Cardiac muscle cell (in vitro differentiated cells and primary cell): ENCODE measurements at places on chromosomes 1 and 21. TPM values are rescaled to one million over a fixed set of nuclear protein-coding genes. Genes with fewer than 3 reads are reported as not detected.

DNA sequence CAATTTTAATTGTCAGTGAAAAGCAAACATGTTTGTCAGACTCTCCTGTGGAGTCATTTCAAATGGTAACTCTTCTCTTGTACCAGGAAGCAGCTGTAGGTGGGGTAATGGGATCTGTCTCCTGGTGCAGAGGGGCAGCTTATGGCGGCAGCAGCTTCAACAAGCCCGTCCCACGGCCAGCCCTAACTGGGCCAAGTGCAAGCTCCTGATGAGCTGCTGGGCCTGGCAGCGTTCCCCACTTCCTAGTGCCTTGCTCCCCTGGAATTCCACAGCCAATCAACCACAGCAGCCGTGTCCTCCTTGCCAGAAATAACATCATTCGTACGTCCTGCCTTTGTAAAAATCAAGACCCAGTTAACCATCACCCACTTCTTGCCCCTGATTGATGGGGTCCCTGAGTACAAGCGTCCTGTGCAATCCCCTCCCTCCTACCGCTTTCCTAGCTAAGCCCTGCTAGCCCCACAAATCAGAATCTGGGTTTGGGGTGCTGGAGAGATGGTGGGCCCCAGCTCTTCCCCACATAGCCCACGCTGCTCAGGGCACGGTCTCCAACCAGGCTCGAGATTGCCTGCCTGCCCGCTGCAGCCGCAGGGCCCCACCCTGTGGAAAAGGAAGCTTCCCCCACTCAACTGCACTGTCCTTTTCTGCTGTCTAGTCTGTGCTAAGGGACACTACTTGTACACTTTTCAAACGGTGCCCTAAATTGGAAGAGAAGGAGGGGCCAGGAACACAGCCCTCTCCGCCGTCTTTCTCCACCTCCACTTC is 61.2 kb downstream of the TOR1AIP2 start:
- no peak overlapping the region for H3K27ac ChIP-seq
- no peak for DNase-seq
- no peaks in the 10 kb centered on the region for H3K4me1 ChIP-seq

GRCh38 chr1:156566436-156566835 is 5.9 kb downstream of the IQGAP3 start:
- no peak overlapping the region for H3K4me3 ChIP-seq
- no peak for DNase-seq
- no peak overlapping the region for H3K27ac ChIP-seq
- no peaks in the 10 kb centered on the region for H3K36me3 ChIP-seq
- H3K27me3 ChIP-seq, result no peaks in the 10 kb centered on the region
- no peaks in the 10 kb centered on the region for H3K4me1 ChIP-seq

DNA sequence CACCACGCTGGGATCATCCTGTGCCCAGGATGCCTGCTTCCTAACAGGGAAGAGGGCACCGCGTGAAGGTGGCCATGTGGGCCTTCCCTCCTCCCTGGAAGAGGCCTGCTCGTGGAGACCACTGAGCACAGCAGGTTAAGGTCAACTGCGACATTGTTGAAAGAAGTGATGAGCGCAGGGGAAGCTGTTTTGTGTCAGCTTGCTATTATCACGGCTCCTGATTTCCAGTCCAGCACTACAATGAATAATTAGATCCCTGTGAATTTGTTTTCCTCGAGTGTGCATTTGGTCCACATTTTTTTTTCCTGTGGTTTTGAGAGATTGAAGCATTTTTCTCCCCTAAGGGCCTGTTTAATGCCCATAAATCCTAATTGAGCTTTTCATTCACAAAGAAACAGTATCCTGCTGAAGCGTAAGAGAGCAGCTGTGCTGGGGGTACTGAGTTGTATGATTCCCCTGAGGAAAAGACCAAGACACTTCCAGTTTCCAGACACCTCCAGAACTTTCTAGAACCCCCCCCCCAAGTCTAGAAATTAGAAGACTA is 204.9 kb downstream of the KCNJ6 start:
- H3K36me3 ChIP-seq, result no peaks in the 10 kb centered on the region
- H3K4me3 ChIP-seq, result no peak overlapping the region
- DNase-seq, result no peak
- peak overlapping the region; percentile 75 for H3K27ac ChIP-seq

The SRM gene
- 48.6 and 62.8 TPM in 2 replicates for total RNA-seq

The NBPF4 gene
- total RNA-seq, result not detected in 2 replicates

DNA sequence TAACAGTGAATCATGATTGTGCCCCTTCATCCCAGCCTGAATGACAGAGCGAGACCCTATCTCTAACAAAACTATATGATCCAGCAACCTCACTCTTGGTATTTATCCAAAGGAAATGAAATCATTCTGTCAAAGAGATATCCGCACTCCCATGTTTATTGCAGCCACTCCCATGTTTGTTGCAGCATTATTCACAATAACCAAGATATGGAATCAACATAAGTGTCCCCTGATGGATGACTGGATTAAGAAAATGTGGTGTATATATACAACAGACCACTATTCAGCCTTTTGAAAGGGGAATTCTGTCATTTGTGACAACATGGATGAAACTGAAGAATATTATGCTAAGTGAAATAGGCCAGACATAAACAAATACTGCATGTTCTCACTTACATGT is 44.4 kb downstream of the TRMT1L start:
- no peaks in the 10 kb centered on the region for H3K27me3 ChIP-seq
- H3K27ac ChIP-seq, result no peak overlapping the region
- no peak overlapping the region for H3K4me3 ChIP-seq
- no peaks in the 10 kb centered on the region for H3K4me1 ChIP-seq
- peak; percentile 25 for DNase-seq

GRCh38 chr1:39954324-39954869 is 548 bp upstream of the MFSD2A start:
- no peaks in the 10 kb centered on the region for H3K36me3 ChIP-seq
- peak overlapping the region; percentile 24 for H3K4me3 ChIP-seq
- no peak for DNase-seq
- peaks cover 57% of the 10 kb centered on the region for H3K27me3 ChIP-seq
- no peaks in the 10 kb centered on the region for H3K4me1 ChIP-seq

The STUM gene
- 2.4 and 7.6 TPM in 2 replicates for total RNA-seq

The MROH9 gene
- total RNA-seq, result not detected in 2 replicates

- H3K27me3 ChIP-seq, result no peaks in the 10 kb centered on the region
- no peak overlapping the region for H3K27ac ChIP-seq
- no peaks in the 10 kb centered on the region for H3K4me1 ChIP-seq
- H3K4me3 ChIP-seq, result no peak overlapping the region
These were observed 421.9 kb downstream of the DISC1 start for GRCh38 chr1:232048481-232048880.

DNA sequence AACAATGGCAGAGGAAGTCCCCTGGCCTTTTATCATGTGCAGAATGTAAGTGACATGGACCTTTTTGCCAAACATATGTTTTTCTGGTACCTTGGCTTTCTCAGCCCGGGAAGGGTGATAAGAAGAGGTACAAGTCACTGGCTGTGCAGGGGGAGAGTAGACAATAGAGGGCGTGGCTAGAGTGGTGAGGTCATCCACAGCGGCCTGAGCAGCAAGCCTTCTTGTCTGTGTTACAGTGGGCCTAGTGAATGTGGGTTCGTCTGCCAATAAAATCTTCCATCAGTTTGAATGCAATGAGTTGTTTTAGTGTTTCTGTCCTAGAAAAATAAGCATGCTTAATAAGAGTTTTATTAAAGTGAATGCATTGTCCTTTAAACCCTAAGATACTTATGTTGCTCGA is 59.0 kb upstream of the PGD start:
- DNase-seq, result peak; percentile 88
- H3K36me3 ChIP-seq, result peaks cover 48% of the 10 kb centered on the region
- H3K4me1 ChIP-seq, result peaks cover 4% of the 10 kb centered on the region
- peak overlapping the region; percentile 9 for H3K27ac ChIP-seq
- no peaks in the 10 kb centered on the region for H3K27me3 ChIP-seq
- H3K4me3 ChIP-seq, result no peak overlapping the region

DNA sequence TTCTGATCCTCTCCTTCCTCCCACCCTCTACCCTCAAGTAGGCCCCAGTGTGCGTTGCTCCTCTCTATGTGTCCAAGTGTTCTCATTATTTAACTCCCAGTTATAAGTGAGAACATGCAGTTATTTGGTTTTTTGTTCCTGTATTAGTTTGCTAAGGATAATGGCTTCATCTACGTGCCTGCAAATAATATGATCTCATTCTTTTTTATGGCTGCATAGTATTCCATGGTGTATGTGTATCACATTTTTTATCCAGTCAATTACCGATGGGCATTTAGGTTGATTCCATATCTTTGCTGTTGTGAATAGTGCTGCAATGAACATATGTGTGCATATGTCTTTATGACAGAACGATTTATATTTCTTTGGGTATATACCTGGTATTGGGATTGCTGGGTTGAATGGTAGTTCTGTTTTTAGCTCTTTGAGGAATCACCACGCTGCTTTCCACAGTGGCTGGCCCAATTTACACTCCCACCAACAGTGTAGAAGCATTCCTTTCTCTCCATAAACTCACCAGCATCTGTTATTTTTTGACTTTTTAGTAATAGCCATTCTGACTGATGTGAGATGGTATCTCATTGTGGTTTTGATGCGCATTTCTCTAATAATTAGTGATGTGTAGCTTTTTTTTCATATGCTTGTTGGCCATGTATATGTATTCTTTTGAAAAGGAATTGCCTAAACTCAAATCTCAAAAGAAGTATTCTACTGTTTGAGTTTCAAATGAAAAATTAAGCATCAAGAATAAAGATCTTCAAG is 116.9 kb downstream of the ETS2 start:
- no peak overlapping the region for H3K27ac ChIP-seq
- DNase-seq, result no peak
- H3K4me3 ChIP-seq, result no peak overlapping the region

DNA sequence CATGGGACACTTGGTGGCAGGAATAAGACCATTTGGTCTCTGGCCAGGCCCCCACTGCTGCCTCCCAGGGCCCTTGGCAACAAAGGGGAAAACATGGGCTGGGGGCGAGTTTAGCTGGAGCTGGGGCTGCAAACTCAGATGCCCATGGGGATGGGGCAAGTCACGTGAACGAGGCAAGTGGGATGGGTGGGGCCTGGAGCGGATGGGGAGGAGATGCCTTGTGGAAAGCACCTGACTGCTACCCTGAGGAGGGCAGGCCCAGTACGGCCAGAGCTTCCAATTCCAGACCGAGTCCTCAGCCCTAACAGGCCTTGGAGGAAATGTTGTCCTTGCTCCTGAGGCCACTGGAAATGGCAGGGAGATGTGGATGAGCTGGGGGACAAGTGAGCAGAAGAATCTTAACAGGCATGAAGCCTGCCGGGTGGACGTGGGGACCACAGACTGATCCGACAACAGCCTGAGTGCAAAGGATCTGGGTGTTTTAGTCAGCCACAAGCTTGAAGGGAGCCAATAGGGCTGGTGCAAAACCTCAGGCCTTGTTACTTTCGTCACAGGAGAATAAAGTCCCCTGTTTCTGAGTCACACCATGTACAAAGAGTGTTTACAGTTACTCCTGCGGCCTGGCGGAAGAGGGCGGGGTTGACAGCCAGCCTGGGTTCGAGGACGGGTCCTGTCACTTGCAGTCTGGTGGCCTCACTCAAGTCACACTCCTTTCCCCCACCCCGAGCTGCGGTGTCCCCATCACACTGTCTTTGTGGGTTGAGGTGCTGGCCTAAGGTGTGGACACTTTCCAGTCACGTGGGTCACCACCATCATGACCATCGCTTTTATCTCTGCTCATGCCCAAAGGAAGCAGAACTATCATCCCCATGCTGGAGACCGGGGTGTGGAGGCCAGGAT is 19.1 kb downstream of the RUNX3 start:
- no peaks in the 10 kb centered on the region for H3K36me3 ChIP-seq
- H3K4me1 ChIP-seq, result peaks cover 6% of the 10 kb centered on the region
- H3K27me3 ChIP-seq, result no peaks in the 10 kb centered on the region
- H3K27ac ChIP-seq, result no peak overlapping the region
- no peak overlapping the region for H3K4me3 ChIP-seq

The MX2 gene
- total RNA-seq, result 2.3 TPM in 1 of 2 replicates, not detected in the other

The GJA8 gene
- not detected in 2 replicates for total RNA-seq

DNA sequence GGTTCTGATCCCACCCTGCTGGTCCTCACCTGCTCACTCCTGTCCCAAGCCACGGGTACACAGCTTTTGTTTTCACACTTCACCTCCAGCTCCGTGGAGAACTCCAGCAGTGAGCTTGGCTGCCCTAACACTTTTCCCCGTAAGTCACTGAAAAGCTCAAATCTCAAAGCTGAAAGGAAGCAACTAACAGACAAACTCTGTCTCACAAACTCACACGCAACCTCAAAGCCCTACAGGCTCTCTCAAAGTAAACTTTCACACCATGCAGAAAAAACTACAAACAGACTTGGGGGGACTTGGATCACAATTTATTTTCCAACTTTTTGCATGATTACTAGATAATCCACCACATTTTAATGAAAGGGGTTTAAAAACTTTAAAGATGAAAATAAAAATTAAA is 88.3 kb downstream of the AK5 start:
- no peaks in the 10 kb centered on the region for H3K27me3 ChIP-seq
- no peak overlapping the region for H3K27ac ChIP-seq
- no peaks in the 10 kb centered on the region for H3K4me1 ChIP-seq
- no peak for DNase-seq

The TBX19 gene
- total RNA-seq, result 1.4 and 1.5 TPM in 2 replicates

DNA sequence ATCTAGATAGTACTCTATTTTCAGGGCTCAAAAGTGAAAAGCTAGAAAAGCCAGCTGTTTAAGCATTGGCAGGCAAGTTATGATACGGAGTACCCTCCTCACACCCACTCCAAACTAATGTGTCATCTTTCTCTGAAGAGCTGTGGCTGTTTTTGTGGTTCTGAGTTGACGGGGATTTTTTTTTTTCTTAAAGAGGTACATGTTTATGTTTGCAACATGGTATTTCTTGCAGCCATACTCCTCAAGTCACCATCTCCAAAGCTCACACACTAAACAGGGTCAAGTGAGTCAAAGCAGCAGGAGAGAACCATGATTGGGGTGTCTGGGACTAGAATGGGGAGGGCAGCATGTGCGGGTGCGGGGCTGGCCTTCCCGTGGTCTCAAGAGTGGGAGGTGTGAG is 347.2 kb downstream of the DISC1 start:
- H3K4me1 ChIP-seq, result peaks cover 2% of the 10 kb centered on the region
- H3K36me3 ChIP-seq, result no peaks in the 10 kb centered on the region
- no peak overlapping the region for H3K4me3 ChIP-seq
- DNase-seq, result no peak
- H3K27ac ChIP-seq, result no peak overlapping the region

The GBP7 gene
- total RNA-seq, result not detected in 2 replicates

GRCh38 chr21:23811805-23812204 is 1795.5 kb downstream of the MRPL39 start:
- no peak overlapping the region for H3K4me3 ChIP-seq
- no peak overlapping the region for H3K27ac ChIP-seq
- H3K27me3 ChIP-seq, result no peaks in the 10 kb centered on the region
- H3K4me1 ChIP-seq, result no peaks in the 10 kb centered on the region
- H3K36me3 ChIP-seq, result no peaks in the 10 kb centered on the region

The SPATA45 gene
- total RNA-seq, result 2.9 TPM in 1 of 2 replicates, not detected in the other
